ENCODE measurements at places on chromosomes 4 and X.

- no peak for DNase-seq
Observed at GRCh38 chr4:28449085-28449484, 1588.4 kb downstream of the STIM2 start.

DNA sequence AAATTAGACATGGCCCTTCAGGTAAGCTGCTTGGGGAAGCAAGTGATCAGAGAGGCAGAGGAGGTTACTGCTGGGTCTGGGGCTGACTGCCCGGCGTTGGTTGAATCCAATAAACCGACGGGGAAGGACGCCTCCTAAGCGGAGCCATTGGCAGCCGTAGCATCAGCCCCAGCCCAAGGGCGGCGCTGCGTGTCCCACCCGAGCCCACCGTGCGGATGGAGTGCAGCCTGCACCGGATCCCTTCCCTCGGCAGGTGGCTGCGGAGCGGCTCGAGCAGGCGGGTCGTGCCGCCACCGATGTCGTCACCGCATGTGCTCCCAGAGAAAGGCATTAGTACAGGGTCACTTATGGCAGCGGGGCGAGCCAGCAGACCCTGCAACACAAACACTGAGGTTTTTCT lies 82.1 kb downstream of the ALPK1 start:
- no peak for DNase-seq

DNA sequence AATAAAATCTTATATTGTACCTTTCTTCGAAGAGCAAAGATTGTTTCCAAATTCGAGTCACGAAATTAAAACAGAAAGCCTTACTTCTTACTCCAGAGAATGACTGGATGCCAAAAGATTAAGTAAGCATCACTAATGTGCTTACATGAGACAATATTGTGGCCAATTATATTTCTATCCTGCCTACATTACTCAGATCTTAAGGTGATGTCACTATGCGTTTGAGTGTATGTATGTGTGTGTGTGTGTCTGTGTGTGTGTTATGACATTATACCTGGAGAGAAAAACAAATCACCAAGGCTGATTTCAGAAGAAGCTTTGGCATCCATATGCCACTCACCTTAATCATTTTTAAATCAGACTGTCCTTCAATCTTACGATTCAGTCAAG lies 556.3 kb downstream of the PPARGC1A start:
- no peak for DNase-seq

DNA sequence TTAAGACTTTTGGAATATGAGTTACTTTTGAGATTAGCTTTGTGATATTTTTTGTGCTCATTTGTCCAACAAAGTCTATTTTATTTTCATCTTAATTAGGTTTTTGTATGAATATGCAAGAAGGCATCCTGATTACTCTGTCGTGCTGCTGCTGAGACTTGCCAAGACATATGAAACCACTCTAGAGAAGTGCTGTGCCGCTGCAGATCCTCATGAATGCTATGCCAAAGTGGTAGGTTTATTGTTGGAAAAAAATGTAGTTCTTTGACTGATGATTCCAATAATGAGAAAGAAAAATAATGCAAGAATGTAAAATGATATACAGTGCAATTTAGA lies 10.8 kb downstream of the ALB start:
- no peak for DNase-seq

DNA sequence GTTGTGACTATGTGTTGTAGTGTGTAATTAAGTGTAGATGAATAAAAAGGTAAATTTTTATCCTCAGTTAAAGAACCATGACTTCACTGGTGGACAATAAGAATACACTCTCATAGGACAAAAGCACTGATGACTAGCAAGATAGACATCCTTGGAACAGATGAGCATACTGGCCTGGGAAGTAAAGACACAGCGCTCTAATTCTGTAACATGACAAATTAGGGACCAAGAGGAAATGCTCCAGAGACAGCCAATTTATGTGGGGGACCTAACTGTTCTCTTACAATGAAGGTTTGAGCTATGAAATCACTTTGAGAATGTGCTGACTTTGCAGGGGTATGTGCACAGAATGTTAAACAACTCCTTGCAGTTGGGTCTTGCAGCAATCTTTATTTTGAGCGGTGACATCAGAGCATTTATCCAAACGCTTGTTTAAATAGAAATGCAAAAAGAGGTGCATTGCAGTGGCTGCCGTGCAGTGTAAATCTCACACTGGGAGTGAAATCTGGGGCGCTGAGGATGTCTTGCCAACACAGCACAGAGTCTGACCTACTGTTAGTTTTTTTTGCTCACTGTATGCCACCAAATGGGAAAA lies 109.3 kb downstream of the MAGEC2 start:
- no peak for DNase-seq

- DNase-seq, result no peak
Observed at GRCh38 chr4:58807843-58808615, 1697.8 kb upstream of the IGFBP7 start.

DNA sequence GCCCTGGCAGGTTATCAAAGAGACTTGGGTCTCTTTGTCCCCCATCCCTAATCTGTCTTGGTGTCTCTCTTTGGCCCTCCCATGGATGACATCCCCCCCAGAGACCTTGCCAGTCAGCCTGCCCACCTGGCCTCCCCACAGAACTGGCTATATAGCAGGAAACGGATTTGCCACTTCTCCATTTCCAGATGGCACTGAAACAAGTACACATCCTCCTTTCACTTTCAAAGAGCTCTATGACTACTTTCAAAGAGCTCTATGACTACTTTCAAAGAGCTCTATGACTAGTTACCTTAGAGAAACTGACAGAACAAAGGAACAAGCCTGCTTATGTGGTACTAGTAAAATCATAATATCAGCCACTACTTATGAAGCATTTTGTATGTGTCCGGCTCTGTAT lies 175.3 kb downstream of the MAML3 start:
- DNase-seq, result peak; percentile 31

DNA sequence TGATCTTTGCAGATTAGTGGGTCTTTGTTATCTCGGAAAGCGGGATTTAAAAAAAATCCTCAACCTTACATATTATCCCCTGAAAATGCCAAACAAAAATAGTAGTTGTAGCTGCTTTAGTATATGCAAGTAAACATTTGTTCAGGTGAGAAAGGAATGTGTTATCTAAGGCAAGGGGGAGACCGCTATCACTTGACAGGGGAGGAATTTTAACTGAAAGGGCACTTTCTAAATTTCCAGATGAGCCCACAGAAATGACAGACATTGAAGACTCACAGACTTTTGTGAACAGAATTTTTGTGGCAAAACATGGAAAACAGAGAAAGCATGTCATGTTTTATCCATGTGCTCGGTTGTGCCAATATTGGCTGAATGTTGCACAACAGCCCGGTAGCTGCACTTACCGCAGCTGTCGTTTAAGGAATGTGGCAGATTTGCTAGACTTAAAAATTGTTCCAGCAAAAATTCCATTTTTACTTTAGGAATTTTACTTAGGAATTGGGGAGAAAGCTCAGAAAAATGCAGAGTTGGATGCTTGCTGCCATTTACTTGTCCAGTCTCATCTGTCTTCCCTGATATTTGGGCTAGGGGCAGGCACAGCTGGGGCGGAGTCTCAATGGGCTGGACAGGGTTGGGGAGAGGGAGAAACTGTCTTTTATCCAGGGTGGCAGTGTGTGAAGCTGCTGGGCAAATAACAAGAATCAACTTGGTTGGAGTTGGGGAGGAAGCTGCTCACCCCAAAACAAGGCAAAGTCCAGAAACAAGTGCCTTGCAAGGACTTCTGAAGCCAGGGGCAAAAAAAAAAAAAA lies 94.6 kb upstream of the RPS6KA3 start:
- DNase-seq, result peak; percentile 39

GRCh38 chr4:14383652-14384051 lies 618.6 kb upstream of the CPEB2 start:
- no peak for DNase-seq

DNA sequence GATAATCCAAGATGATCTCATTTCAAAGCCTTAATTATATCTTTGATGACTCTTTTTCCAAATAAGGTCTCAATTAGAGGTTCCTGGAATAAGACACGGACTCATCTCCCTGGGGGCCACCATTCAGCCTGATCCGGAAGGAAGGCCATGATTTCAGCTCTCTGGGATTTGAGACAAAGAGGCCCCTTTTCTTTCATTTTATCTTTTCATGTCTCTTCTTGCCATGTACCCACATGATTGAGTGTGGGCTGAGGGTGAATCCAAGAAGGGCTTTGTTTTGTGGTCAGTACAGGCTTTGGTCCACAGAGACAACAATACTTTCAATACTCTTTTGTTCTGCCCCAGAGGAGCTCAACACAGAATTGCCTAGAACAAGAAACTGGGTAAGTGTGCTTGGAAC lies 261.2 kb downstream of the TRIML1 start:
- no peak for DNase-seq

DNA sequence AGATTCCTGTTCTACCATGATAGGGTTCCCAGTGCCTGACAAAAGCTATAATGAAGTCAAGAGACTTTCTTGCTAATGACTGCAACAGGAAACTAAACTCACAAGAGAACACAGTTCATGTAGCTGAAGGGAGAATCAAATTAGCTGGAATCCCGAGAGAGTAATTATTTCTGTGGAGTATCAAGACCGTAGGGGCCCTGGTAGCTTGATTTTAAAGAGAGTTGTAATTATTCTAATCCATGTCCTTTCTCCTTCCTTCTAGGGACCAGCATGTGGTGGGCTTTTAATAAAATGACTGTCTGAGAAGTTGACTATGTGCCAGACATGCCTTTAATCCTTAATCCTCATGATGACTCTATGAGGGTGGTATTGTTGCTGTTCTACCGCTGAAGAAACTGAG lies 1.7 kb upstream of the TRPC5OS start:
- DNase-seq, result no peak

DNA sequence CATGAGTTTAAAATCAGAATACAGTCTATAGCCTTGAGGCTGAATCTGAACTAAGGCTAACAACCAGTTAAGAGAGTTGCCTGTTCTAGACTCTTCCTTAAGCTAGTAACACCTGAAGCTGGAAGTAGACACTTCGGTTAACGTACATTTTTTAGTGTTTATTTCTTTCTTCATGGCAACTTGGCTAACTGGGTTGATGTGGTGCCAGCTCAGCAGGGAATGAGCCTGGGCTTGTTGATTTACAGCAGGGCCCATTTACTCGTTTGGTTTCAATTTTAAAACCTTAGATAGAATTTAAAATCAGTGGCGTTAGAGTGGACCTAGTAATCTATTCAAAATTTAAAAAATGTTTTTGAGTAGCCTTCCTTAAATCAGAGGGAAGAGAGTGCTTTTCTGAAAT lies 137.6 kb upstream of the ESX1 start:
- no peak for DNase-seq

- DNase-seq, result no peak
Observed at GRCh38 chrX:112832481-112833095, 8.0 kb downstream of the AMOT start.

Data from NCI-H1092 treated with DMSO at 0.1 percent for 48 hours (cell line).